ENCODE measurements at places on chromosomes 13 and 19.

DNA sequence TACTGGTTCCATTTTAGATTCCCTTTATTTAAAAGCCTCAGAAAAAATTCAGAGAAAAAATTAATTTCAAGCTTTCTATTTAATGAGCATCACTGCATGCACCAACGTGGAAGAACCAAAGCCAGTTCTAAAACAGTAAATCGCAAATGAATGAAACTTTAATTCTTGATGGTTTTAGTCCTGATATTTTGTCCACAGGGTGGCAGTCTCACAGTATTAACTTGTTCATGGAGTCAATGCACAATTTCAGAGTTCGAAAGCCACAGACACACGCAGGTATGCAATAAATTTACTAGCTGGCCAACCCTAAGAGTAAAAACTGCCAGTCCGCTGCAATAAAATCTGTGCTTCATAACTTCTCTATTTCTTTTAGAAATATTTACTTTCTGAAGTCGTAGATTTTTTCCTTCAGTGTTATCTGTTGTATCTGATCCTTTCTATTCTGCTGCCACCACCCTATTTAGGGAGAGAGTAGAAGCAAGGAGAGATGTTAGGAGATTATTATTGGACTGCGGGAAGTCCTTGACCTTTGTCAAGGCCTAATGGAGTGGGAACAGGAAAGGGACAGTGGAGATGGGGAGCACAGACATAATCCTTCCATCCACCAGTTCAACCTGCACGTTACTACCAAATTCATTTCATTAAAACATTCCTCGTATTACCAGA is 7.0 kb upstream of the WBP4 start:
- peak; percentile 10 for DNase-seq

- peak; percentile 59 for DNase-seq
Observed at GRCh38 chr19:46537136-46538097, 41.8 kb upstream of the PNMA8B start.

DNA sequence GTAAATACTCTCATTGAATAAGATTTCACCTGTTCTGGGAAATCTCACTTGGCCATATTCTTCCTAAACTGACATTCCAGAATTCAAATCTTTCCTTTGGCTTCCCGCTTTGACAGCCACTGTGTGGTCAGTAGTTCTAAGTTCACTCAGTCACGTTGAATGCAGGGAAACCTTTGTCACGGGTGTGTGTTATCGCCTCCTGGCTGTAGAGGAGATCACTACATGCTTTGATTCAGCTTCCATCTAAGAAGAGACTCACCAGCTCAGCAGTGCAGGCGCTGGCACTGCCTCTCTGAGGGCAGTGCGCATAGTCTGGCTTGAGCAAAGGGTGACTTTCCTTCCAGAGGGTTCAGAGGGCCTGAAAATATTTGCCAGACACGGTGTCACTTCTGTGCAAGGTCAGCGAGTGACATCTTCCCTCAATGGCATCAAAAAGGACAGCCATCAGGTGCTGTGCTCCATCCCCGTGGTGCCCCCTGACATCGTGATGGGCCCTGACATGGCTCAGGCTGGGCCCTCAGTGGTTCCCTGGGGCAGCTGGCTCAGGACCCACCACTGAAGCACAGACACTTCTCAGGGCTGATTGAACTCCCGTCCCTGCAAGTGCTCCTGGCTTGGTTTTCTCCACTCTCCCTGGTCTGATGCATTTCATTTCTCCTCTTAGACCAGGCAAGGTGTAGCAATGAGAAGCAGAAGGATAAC is 635.4 kb upstream of the ARGLU1 start:
- peak; percentile 52 for DNase-seq

DNA sequence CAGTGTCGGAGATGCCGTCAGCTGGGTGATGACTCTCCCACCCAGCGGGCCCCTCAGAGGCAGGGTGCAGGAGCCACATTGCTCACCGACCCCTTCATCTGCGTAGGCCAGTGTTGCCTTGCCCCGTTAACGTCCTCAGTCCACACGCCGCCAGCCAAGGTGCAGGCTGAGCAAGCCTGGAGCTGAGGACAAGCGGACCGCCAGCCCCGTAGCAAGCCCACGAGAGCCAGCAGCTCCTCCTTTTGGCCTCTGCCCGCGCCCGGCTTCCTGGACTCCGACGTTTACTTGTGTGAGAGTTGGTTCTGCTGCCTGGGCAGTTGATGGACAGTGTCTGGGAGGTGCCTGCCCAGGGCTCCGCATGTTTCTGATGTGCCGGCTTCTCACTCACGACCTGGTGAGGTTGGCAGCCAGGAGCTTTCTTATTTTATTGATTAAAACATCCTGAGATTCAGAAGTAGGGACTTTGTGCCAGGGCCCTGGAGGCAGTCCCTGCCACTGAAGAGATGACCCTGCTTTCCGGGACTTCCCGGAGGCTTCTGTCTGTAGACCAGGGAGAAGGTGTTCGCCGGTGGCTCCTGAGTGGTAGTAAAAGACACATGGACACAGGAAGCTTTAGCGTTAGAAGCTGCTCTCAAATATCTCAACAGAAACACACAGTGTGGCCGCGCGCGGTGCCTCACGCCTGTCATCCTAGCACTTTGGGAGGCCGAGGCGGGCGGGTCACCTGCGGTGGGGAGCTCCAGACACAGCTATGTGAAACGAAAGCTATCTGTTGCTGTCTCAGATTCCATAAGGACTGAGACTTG is 5.8 kb downstream of the DAZAP1 start:
- DNase-seq, result no peak

DNA sequence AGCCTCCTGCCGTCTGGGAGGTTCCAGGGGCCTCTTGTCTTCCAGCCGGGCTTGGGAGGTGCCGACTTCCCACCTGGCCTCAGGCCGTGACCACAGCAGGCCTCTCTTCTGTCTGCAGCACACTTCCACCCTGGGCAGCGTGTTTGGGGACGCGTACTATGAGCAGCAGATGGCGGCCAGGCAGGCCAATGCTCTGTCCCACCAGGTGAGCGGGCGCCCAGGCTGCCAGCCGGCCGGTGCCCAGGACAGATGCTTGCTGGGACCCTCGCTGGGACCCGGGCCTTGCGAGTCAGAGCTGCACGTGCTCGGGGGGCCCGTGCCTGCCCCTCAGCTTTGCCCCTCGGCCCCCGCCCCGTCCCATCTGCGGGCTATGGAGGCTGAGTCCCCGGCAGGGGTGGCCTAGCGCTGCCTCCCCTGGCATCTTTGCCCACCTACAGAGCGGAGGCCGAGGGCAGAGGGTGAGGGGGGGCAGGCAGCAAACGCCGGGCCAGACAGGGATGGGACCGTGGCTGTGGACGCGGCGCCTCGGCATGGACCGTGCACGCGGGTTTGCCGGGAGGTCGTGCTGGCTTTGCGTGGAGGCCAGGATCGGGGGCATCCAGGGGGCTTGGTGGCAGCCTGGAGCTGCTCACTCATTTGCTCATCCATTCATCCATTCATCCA is 16.2 kb downstream of the COMP start:
- DNase-seq, result no peak

DNA sequence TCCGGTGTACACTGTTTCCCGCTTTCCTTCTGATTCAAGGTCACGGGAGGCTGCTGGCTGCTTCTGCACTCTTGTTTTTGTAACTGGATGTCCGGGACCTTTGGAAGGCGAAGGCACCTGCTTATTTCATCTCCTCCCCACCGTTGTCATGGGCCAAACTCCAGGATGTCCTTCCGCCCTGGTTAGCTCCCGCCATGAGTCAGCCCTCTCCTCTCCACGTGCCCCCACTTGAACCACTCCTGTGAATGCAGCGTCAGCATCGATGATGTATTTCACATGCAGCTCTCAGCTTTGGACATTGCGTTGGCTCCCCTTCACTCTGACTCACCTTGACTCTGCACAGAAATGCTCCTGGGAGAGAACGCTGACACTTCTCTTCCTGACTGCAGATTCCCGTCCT is 5.5 kb upstream of the GALP start:
- DNase-seq, result no peak

DNA sequence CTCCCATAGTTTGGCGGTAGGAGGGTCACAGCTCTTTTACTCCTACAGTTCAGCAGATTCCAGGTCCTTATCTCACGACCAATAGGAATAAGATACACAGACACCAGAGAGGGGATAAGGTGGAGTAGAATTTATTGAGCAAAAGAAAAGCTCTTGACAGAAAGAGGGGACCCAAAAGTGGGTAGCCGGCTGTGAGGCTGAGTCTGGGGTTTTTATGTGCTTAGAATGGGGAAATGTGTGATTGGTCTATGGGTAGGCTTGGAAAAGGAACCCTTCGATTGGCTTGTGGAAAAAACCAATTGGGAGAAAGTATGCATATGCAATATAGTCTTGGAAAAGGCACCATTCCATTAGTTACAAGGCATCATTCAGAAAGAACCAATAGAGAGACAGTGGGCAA is 1356.9 kb upstream of the SPRY2 start:
- DNase-seq, result no peak

GRCh38 chr13:91946498-91947070 is 548.2 kb downstream of the GPC5 start:
- DNase-seq, result no peak

DNA sequence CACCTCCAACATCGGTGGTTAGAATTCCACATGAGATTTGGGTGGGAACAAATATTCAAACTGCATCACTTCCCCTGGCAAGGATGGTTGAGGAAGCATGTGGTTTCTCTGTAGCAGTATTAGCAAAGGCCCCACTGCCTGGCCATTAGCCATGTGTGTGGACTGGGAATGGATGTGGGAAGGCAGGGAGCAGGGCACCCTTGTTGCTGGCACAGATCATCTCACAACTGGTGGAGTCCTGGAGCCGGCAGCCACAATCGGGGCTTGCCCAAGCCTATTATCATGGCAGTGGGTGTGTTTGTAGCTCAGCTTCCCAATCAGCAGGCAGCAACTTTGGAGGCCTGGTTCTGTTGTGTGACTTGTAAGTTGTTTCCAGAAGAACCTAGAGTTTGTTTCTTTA is 391.9 kb downstream of the DLEU7 start:
- no peak for DNase-seq

DNA sequence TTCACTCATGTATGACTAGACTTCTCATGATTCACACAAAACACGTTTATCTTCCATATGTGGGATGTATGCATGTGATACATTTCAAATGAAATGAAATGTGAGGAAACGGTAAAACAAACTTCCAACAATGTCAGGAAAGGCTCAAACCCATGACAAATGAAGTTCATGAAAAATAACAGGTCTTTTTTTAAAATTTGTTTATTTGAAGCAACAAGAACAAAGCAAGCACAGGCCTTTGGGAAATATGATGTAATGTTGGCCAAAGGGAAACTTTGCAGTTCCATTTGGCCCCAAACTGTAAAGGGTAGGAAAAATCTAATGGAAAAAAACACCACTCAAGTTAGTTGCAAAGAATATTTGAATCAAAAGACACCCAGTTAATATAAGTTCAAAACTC is 463.8 kb upstream of the ARGLU1 start:
- no peak for DNase-seq

GRCh38 chr13:110388108-110388943 is 81.2 kb downstream of the COL4A2 start:
- peak; percentile 86 for DNase-seq

DNA sequence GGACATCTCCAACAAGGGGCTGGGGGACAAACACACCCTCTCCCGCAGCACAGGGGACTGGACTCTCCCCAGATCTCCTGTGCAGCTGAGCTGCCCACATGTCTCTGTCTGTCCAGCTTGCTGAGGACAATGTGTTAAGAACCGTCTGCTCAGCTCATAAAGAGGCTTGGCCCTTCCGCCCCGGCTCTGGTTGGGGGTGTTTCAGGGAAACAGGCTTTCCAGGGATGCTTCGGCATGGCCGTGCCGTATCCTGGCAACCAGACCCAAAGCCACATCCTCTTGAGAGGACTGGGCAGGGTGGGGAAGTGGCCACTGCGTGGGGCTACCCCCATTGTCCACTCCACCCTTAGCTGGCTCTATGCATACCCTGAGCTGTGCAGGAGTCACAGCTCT is 41.1 kb upstream of the CHST8 start:
- DNase-seq, result no peak
